Right renal pelvis (tissue), 4 donors: ENCODE measurements at places on chromosomes 6 and 20. TPM values are rescaled to one million over a fixed set of nuclear protein-coding genes. Genes with fewer than 3 reads are reported as not detected.

DNA sequence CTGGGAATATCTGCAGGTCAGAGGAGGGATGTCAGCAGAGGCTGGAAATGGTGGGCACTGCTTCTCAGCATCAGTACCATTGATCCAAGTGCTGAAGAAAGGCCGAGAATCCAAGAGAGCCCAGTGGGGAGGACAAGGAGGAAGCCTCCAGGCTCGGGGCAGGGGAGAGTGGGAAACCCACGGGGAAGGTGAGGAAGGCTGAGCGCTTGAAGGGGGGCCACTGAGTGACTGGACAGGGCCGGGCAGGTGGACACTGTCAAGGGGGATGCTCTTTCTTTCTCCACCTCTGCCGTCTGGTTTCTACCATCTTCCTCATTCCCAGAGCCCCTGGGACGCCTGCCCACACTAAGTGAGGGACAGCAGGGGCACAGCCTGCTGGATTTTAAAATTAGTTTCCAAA lies 335.0 kb downstream of the CDH4 start:
- DNase-seq: no peak

DNA sequence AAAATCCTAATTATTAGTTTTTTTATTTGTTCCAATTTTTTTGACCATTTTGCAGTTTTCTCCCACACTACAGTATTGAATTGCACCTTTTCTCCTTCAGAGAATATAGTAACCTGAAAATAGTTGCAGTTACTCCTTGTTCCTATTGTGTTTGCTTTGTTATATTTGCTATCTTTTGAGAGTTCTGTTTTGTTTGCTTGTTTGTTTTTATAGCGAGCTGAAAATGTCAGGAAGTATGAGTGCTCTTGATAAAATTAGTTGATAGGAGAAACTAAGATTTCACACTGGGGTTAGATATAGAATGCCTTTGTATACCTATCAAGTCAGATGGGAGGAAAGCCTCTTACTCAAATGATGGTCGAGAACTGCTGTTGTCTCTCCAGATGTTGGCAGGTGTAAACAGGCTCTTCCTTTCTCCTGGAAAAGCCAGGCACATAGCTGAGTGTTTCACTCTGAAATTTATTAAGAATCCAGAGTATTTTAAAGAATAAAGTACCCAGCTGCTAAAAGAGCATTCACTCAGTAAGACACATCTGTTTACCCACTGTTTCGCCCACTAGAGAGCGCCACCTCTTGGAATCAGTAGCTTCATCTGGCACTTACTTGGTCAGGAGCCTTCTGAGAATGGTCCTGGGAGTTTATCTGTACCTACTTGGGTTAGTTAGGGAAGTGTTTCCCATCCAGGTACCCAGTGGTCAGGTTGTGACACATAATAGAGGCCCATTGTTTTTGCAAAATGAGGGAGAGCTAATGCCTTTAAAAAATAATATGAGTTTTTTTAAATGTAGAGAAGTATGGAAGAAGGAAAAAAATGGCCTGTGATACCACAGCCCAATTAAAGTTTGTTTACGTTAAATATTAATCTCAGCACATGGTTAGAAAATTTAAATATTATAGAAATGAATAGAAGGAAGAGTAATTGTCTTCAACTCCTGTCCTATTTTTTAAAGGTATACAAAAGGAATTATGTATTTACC lies 11.2 kb downstream of the NT5DC1 start:
- no peak for DNase-seq

Gene CLPSL1
- polyA plus RNA-seq: 1.1 TPM

Gene ZBTB12
- polyA plus RNA-seq: 21.6 TPM
